Progenitor cell of endocrine pancreas (in vitro differentiated cells): ENCODE measurements at places on chromosomes 7 and 10.
A peak's percentile ranks its signal among the peaks of the same experiment; 100 is the strongest.

DNA sequence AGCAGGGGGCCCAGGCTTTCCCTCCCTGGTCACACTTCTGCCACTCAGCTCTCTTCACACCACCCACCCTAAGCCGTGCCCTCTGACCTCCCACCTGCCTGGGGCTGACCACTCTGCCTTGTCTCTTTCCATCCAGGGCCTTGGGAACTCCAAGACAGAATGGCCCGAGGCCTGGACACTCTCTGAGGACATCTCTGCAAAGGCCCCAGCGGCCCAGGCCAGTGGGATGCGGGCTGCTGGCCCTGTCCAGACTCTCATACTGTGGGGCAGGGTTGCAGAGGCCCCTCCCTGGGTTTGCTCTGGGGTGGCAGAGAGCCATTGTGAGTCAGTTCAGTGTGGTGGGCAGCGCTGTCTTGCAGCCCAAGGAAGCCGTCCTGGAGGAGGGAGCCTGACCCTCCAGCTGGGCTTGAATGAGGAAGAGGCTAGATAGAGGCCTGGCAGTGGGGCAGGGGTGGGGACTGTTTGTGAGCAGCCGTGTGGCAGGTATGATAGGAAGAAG lies 39.9 kb upstream of the RABGEF1 start:
- DNase-seq, result no peak

GRCh38 chr7:17937506-17938120 lies 2.7 kb downstream of the SNX13 start:
- no peak for DNase-seq

DNA sequence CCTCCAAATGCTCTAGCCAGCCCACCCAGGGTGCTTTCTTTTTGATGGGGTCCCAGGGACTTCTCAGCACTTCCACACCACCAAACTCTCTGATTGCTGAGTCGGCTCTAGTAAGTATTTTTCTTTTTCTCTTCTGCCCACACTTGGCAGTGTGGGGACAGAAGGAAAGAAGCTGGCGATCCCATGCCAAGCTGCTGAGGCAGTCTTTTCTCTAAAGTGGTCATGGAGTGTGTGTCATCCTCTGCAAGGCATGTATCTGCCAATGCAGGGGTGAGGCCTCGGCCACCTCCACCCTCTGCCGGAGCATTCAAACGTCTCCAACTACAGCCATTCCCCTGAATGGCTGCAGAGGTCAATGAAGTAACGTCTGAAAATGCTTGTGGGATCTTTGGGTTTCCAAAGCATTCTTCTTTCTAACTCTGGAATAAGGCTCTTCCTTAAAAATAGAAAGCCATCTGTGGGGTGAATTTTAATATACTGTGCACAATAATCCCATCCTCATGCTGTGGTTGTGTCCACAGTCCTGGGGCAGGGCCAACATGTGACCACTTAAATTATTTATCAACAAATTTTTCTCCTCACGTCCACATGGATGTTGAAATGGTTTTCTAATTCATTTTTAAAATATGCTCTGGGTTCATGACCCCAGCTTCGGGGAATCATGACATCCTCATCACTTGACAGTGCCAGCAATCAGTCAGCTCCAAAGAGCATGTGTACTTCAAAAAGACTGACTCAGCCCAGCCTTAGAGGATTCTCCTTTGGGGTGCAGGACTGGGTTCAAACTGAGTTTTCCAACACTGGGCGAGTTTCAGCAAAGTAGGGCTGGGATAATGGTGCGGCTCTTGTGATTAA lies 171.3 kb upstream of the ITGB1 start:
- DNase-seq, result no peak

DNA sequence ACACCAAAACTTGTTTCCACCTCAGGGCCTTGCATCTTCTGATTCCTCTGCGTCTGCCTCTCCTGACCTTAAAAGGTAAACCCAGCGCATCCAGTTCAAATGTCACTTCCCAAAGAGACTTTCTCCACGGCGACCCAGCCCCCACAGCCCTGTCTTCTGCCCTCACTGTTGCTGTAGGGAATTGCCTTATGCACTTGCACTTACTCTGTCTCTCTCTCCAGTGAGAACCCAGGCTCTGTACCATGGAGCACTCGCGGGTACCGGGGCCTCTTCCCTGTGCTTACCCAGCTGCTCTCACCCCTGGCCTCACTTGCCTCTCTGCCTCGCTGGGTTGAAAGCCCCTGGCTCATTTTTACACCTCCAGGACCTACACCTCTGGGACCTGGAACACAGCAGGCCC lies 48.4 kb downstream of the AOC1 start:
- no peak for DNase-seq

DNA sequence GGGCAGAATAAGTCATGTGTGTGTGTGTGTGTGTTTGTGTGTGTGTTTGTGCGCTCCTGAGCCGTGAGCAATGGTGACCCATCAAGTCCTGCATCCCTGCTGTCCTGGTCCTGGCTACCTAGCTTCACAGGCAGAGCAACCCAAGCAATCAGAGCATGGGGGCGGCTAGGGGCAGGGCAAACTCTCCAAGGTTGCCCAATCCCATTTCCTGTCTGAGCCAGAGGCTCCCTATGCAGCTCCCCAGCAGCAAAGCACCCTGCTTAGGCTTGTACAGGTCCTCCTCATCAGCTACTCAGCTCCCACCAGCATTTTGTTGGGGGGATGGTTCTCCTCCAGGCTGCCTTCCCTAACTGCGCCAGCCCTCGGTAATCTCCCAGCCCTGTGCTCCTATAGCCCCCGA lies 31.1 kb upstream of the CRHR2 start:
- DNase-seq, result no peak

- no peak for DNase-seq
Measured at GRCh38 chr10:43160046-43160920, 22.0 kb downstream of the CSGALNACT2 start.

- DNase-seq, result peak; percentile 65
Measured at GRCh38 chr10:120850911-120851865, at the start of gene WDR11. Gene WDR11 (plus strand): TSS chr10:120851362. CDS start chr10:120851421, 59 bp downstream.

GRCh38 chr7:69537691-69538090 lies 60.6 kb upstream of the AUTS2 start:
- no peak for DNase-seq

GRCh38 chr7:47142169-47142866 lies 439.6 kb downstream of the TNS3 start:
- DNase-seq, result no peak

GRCh38 chr10:114911801-114912469 lies 26.1 kb upstream of the TRUB1 start:
- DNase-seq, result no peak

DNA sequence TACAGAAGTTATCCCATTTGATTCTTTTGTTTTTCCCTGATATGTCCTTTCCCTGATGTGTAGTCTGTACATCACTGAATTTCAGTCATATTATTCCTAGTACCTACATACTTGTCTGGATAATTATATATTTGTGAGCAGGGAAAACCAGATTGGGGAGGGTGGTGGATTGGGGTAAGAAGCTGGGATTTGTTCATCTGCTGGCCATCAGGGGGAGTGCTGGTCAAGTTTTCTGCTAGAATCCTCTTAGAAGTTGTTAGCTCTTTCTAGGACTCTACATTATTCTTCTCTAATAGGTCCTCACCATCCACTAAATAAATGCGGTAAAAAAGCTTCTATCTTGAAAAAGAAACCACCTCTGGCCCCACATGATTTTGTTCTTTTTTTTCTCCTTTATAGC lies 232.7 kb upstream of the TAC1 start:
- DNase-seq, result no peak

- DNase-seq, result peak; percentile 51
Measured at GRCh38 chr10:102449321-102450123, 1.8 kb downstream of the C10orf95 start.

GRCh38 chr10:121405096-121405495 lies 193.1 kb downstream of the FGFR2 start:
- DNase-seq, result no peak

DNA sequence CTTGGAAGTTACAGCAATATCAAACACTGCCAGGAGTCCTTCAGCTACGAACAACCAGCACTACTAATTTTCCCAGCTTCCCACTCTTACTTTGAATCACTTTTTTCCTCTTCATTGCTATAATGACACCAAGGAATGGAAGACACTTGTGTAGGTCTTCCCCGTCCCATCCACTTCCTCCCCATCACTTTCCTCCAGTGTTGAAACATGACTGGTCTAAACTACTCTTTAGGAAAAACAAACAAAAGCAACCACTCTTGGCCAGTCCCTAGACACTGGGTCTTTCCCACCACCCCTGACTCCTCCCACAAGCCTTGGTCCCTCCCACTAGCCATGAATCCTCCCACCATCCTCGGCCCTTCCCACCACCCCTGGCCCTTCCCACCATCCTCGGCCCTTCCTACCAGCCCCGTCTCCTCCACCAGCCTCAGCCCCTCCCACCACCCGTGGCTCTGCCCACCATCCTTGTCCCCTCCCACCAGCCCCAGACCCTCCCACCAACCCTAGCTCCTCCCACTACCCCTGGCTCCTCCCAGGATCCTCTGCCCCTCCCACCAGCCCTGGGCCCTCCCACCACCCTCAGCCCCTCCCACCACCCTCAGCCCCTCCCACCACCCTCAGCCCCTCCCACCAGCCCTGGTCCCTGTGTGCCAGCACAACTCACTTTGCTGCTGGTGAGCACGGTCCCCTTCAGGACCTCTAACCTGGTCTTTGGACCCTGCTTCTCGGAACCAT lies 68.5 kb downstream of the CXCL12 start:
- DNase-seq, result no peak

GRCh38 chr7:70602117-70602516 lies 529.8 kb upstream of the GALNT17 start:
- DNase-seq, result no peak

DNA sequence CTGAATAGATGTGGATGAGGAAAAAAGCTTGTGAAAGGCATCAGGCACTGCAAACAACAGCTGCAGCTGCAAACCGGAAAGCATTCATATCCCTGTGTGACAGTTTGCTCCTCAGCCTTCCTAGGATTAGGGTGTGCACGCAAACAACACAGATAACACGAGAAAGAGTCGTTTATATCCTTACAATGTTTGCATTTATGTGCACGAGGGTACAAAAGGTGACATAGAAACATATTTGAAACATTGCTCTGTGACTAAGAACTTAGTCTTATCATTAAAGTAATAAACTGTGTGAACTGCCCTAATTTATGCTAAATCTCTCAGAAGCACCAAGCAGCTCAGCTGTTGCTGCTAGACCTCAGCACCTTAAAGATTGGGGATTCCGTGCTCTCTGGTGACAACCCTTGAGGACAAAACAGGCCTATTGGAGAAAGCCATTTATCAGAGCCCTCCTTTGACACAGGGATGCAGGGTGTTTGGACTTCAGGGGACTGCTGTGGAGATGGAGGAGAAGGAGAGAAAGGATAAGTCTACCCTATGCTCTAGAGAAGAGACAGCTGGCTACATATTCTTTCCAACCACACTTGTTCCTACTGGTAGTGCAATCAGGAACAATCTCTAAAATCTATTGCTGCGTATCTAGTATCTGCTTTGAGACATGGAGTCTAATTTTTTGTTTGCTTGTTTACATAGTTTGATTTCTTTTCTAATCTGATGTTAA lies 176.2 kb downstream of the GNAT3 start:
- no peak for DNase-seq
